ENCODE measurements at places on chromosomes 2 and 18. TPM values are rescaled to one million over a fixed set of nuclear protein-coding genes. Genes with fewer than 3 reads are reported as not detected.

DNA sequence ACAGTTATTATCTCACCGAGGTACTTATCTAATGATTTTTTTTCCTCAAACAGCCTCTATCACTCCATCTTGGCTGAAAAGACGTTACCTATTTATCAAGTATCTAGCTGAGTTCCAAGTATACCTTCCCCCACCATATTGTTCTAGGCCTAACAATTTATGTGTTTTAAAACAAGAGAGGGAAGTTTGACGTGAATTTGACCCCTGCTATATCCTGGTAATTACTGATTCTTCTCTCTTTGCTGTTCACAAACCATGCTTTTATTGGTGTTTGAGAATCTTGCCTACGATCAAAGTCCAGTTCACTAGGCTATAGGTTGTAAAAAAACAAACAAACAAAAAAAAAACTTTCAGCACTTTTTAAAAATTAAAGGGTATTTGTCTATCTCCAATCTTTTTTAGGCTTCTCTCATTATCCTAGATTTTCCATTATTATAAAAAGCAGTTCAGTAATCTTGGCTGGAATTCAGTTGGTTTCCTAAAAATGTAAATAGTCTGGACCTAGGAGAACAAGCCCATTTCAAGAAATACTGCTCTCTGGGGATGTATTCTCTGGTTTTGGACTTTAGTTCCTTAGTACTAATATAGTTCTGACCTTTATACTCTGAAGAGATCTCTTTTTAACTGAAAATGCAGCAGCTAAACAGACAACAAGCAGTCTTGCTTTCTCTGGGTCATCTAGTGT, 505.4 kb downstream of the CPS1 start:
- DNase-seq, result no peak

DNA sequence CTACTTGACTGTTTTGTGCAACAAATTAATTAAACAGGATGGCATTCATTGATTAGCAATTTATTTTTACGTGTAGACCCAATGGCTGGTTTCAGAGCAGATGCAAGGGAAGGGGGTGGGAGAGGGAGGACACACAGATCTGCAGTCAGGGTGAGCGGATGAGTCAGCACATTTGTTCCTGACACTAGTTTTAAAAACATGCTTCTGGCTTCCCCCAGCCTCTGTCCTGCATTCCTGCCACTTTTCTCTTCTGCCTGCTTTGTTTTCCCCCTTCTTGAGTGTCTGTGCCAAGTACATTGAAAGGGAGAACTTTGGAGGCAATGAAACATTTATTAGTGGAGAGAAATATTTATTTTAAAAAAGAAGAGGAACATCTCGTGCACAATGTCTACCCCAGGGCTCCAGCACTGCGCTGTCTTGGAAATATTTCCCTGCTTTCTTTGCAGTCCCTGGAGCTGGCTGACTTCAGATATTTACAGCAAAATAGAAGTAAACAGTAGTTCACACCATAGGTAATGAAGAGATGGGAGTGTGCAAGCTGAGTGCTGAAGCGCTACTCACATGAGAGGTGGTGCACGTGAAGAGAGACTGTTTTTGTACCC, 52.2 kb downstream of the NRP2 start:
- no peak for DNase-seq

GRCh38 chr2:160977376-160977775, 182.9 kb upstream of the TANK start:
- DNase-seq, result no peak

DNA sequence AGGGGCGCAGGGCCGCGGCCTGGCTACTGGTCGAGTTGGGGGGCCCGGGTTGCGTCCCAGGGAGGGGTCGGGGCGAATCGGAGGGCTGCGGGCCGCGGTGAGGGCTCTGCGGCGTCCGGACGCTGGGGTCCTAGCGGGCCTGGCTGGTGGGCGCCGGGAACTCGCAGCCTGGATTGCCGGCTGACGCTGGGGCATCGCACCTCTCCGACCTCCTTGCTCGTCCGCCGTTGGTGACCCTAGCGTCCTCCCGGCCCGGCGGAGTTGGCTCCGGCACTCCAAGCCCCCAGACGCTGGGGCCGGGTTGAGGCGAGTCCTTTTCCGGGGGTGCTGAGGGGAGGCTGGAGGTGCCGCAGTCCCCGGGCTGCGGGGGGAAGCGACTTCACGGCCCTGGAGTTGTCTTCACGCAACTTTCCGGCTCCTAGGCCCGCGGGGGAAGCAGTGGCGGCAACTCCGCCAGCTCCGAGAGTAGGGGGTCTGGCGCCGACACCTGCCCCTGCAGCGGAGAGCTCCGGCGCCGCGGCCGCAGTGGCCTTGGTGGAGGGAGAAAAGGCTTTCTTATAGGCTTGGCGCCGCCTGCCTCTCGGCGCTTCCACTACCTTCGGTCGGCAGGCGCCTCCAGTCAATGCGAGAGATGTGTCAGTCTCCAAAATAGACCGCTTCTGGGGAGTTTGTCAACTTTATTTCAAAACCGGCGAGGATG, 70.3 kb downstream of the HAUS1 start:
- no peak for DNase-seq

- DNase-seq, result no peak
These were observed 85.0 kb upstream of the LINC00305 start for GRCh38 chr18:64233851-64234250.

- DNase-seq, result no peak
These were observed 520.6 kb downstream of the TNS1 start for GRCh38 chr2:217482056-217482710.

DNA sequence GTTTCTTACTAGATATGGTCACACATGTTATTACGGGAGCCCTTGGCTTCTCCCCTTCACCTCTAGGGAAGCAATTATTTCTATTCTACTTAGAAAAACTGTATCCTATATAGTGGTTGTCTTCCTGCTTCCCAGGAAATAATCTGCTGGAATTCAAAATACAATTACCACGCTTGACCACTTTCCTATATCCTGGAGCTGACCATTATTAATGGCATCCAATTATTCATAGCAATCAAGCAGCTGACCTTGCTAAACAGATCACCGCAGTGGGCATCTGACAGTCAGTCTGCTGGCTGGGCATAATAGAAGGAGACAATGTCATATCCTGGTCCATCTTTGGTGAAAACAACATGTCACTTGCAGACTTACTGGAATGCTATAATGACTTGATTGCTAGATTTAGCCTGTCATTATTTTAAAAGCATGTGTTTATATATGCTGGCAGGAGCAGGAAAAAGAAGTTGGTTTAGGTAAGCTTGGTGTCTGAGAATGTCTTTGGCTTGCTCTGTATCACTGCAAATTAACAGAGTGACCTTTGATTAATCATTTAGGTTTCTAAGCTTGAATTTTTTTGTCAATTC, 325.6 kb upstream of the FAM98A start:
- DNase-seq, result no peak

Gene C2orf78
- not detected for total RNA-seq

Gene ALPP
- 7.3 TPM for total RNA-seq

Gene ACMSD
- total RNA-seq, result not detected

Gene ZNF396
- 2.8 TPM for total RNA-seq

All from Panc1 (cell line).